NCI-H524 treated with DMSO at 0.1 percent for 48 hours (cell line): ENCODE measurements at places on chromosomes 4 and X.

DNA sequence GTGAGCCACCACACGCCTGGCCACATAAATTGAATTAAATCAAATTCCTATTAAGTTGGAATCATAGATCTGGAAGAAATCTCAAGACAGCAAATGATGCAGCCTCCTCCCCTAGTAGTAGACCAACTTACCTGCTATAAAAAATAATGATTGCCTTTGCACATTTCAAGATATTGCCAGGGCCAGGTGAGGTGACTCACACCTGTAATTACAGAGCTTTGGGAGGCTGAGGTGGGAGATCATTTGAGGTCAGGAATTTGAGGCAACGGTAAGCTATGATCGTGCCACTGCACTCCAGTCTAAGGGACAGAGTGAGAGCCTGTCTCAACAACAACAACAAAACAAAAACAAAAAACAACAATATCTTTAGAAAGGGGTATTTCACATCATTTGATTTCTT lies 17.0 kb upstream of the WWC2 start:
- DNase-seq, result no peak

- DNase-seq, result no peak
Measured at GRCh38 chr4:60847614-60848013, 352.5 kb upstream of the ADGRL3 start.

DNA sequence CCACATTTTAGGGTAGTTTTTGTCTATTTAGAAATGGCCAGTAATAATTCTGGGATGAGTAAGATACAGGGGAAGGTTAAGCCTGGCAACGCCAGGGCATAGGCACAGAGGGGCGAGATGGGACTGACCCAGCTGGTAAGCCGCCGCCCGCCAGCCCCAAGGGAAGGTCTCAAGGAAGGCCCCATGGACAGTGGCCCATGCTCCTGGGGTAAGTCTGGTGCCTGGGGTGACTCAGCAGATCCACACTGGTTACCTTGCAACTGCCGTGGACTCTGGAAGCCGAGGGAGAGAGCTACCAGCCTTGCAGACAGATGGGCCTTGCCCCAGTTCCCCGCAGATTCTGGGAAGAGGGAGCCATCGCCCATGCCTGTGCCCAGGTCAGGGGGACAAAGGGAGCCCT lies 179.4 kb downstream of the AFAP1 start:
- DNase-seq, result no peak

- DNase-seq, result no peak
Measured at GRCh38 chr4:3699678-3700077, 66.5 kb upstream of the ADRA2C start.

GRCh38 chrX:69539437-69539836 lies 35.3 kb downstream of the NALF2 start:
- peak; percentile 38 for DNase-seq

DNA sequence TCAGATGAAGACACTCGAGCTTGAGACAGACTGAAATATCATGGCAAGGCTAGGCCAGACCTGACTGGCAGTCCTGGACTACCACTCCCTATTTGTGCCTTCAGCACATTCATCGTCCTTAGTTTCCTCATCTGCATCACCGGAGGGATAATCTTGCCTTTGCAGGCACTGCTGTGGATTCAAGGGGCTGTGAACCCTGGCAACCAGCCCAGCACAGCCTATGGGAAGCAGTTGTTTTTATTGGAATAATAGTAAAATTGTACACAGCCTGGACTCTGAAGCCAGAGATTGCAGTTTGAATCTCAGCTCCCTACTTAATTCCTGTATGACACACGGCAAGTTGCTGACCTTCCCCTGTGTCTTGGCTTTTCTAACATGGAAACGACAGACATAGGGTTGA lies 161.0 kb downstream of the NSUN7 start:
- no peak for DNase-seq

- DNase-seq, result no peak
Measured at GRCh38 chr4:8378101-8378724, 62.3 kb downstream of the ACOX3 start.

DNA sequence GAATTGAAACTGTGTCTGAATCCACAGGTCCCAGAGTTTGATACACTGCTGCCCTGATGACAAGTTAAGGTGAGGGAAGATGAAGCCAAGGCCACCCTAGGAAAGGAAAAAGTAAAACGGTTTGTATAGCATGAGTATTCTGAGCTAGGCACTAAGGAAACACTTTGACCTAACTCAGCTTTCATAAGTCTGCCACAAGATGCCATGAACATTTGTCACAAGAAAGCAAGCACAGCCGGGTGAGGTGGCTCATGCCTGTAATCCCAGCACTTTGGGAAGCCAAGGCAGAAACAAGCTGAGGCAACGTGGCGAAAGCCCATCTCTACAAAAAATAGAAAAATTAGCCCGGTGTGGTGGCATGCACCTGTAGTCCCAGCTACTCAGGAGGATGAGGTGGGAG lies 34.2 kb downstream of the ELOVL6 start:
- no peak for DNase-seq

- DNase-seq, result no peak
Measured at GRCh38 chr4:155161357-155161756, 47.1 kb upstream of the NPY2R start.

DNA sequence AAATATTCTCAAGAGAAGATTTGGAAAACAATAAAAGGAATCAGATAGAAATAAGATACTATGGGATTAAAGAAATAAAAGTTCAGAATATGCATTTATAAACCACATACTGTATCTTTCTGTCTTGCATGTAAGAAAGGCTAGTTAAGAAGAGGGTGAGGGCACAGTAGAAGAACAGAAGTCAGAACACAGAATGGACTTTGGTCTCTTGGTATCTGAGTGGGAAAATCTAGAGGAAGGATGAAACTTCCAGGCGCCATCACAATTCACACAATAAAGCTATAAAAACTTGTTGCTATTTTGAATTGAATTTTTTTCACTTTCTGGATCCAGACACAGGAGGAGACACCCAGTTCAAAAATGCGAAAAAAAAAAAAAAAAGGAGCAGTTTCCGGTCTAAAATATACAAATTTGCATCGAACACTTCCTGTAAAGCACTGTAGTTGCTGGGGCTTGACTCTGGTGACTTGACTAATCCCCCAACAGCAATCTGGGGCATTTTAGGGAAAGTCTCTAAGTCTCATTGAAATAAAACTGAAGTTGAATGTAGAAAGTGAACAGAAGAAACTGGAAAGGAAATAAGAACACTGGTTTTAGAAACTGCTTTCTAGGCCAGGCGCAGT lies 8.1 kb upstream of the NAAA start:
- DNase-seq, result no peak

DNA sequence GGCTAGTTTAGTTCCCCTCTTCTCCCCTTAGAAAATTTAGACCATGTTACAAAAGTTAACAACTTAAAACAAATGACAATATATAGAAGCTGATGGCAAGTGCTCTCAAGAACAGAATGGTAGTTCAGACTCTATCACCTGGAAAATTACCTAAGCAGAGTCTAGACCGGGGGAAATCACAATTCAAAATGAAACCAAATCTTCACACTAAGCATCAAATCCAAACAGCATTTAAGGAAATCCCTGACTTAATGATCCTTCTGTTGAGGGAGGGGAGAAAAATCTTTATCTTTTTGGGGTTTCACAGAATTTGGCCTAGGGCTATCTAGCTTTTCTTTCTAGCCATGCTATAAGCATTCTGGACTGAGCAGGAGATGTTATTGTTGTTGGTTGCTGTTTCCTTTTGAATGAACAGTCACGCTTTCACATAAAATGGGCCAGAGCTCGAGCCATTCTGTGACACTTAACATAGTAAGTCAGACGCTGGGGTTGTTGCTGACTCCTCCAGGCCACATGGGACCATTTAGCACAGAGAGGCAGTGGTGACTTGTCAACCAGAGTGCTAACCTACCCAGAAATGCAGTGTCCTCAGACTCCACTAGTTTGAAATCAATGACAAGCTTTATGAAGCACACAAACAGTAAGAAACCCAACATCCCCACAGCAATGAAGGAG lies 16.0 kb upstream of the LSM6 start:
- no peak for DNase-seq
